DMS 273 treated with DMSO at 0.1 percent for 48 hours (cell line): ENCODE measurements at places on chromosomes 4 and X.

- DNase-seq = no peak
These were observed 12.7 kb downstream of the PGK1 start for GRCh38 chrX:78116766-78117165.

- no peak for DNase-seq
These were observed 28.2 kb downstream of the PHKA1 start for GRCh38 chrX:72685810-72686456.

GRCh38 chr4:81214144-81214880 lies 710 bp downstream of the PRKG2 start:
- DNase-seq = peak; percentile 18

DNA sequence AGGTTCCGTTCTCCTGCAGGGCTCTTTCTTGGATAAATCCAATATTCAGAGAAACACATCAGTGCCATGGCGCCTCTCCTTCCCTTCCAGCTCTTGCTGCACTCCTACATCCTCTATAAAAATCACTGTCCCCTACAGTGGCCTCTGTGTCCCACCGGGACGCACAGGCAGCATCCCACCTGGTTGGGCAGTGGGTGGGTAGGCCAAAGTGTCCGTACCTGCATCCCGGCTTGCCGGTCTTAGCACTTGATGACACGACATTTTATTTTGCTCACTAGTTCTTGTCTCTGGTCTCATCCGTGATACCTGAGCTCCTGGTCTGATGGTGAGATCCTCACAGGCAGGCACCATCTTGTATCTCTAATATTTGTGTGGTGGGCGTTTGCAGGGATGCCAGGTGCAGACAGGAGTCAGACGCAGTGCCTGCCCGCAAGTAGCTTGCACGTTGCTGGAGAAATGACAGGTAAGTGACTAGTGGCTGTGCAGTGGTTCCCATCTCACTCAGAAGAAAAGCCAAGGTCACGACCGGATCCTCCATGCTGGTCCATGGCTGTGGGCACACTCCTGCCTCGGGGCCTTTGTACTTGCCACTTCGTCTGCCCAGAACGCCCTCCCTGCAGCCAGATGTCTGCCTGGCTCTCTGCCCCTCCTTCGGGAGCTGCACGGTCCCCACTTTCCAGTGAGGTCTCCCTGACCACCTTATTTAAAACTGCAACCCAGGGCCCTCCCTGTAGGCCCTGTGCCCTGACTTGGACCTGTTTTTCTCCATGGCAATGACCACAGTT lies 109.7 kb downstream of the SORCS2 start:
- no peak for DNase-seq

GRCh38 chr4:66855956-66856355 lies 689.3 kb downstream of the CENPC start:
- no peak for DNase-seq

GRCh38 chrX:2474963-2475726 lies 25.6 kb downstream of the DHRSX start:
- no peak for DNase-seq

DNA sequence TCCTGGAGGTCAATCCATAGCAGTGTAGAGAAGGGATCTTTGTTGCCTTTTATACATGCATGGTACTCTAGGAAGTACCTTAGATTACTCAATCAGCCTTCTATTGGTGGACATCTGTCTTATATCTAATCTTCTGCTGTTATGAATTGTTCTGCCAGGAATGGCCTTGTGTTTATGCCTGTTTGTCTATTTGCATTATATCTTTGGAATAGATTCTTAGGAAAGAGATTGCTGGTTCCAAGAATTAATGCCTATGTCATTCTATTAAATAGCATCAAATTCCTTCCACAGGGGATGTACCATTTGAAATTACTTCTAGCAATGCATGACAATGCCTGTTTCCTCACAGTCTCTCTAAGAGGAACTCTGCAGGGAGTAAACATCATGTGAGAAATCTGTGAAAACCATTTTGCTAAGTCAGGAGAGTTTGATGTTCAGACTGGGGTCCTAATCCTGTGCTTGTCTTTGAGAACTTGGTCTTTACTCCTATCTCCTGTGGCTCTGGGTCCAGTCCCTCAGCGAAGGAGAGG lies 42.5 kb downstream of the BEX3 start:
- no peak for DNase-seq

DNA sequence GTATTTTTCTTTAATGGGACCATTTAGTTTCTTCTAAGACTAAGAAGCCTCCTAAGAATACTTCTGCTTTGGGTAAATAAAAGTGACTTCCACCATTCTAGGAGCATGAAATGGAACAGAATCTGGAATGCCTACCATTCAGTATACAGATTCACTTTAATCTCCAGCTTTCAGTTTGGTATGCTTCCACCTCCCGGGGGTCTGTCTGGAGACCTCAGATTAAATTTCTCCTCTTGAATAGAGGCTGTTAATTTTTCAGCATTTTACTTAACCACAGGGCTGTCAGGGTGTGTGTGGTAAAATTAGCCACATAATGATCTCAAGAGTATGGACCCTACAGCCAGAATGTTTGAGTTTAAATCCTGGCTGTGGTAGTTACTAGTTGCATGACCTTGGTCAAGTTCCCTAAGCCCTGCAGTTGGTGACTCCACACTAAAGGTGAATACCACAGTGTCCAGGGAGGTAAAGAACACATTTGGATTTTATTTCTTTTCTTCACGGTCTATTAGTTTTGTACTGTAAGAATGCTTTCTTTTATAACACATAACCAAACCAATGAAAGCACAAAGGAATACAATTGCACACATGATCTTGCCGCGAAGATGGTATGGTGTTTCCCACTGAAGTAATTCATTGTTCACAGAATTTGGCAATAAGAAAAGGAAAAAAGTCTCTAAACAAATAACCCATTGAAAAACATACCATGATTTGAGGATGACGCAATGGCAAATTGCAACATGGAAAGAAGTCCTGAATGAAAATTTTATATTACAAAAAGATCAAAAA lies 37.3 kb upstream of the TRIM2 start:
- no peak for DNase-seq

DNA sequence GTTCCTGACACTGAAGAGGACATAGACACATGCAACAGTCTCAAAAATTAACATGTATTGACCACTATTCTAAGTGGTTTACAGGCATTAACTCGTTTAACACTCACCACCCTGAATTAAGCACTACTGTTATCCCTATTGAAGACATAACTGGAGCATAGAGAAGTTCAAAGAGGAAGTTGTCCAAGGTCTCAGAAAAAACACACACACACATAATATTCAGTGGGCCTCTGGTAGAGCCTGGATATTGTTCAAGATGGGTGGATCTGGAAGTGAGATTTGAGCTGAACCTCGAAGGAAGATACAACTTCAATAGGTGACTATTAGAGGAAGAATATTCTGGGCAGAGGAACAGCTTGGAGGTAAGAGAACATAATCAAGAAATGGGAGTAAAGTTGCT lies 334.9 kb downstream of the HNRNPD start:
- no peak for DNase-seq

DNA sequence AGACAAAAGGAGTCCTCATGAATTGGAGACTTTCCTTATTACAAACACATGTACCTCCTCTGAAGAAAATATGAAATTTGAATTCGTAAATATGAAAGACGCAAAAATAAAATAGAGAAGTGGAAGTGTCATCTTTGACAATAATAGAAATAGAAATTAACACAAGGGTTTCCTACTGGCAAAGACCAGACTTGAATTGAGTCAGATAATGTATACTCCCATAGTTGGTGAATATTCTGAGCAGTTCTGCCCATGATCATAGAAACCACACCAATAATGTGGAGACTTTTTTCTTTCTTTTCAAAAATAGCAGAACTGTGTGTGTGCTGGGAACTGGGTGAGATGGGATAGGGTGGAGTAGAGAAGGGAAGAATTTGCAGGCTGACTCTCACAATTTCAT lies 277.7 kb upstream of the TET2 start:
- no peak for DNase-seq

DNA sequence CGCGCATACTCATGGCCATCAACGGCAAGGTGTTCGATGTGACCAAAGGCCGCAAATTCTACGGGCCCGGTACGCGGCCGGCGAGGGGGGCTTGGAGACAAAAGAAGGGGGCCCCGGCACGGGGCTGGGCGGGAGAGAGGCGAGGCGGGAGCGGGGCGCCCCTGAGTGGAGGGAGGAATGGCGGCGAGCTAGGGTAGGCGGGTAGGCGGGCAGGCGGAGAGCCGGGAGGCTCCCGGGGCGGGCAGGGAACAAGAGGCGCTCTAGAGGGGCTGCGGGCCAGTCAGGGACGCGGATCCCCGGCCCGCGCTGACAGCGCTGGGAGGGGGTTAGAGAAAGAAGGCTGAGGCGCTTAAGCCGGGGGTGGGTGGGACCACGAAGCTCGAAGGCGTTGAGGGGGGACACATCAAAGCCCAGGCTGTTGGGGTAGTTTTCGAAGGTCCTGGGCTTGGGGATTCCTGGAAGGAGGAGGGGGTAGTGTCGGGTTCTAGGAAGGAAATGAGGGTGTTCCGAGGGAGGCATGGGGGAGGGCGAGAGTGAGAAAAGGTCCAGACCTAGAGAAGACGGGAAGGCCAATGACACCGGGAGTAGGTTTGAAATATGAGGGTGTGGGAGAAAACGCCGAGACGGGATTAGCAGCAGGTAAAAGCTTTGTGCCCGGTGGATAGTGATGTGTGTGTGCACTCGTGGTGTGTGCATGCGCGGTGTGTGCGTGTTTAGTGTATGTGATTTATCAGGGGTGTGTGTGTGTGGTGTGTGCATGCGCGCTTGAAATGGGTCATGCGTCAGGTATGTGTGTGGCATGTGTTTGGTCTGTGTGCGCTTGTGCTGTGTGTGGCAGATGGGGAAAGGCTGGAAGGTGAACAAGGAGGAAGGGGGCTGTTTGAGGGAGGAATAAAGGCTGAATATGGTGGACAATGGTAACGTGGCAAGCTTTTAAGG lies 807 bp downstream of the PGRMC1 start:
- DNase-seq = no peak

- no peak for DNase-seq
These were observed 46.5 kb upstream of the RELL1 start for GRCh38 chr4:37732526-37733186.

GRCh38 chr4:181604546-181604945 lies 638.7 kb upstream of the TENM3 start:
- no peak for DNase-seq

DNA sequence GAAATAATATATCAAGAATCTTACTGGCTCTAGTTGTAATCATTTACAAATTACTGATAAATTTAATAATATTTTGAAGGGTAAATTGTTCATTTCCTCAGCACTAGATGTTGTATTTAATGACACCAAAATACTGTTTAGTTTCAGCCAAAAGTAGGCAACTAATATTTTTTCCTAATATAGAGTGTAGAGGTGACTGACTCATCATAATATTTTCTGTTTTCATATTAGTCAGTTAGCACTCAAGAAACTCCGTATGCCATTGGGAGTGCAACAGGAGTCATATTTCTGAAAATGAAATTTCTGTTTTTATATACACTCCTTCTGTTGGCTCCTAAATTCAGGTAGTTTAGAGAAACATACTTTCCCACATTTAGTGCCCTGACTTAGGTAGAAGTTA lies 36.6 kb upstream of the PTPN13 start:
- DNase-seq = no peak

DNA sequence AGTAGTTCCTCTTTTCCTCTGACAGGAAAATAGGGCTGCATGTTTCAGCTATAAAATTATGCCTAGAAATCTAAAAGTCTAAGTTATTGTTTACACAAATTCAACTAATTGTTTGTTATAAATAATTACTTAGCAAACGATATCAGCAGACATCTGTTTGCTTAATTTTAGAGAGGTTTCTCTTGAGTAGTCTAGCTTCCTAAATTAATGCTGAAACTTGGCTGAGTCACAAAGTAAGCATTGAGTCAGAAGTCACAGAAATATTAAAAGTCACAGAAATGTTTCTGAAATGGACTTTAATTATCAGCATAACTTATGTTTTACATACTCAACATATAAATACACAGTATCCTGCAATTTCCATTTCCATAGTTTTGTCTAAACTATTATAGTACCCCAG lies 1044.0 kb downstream of the CCSER1 start:
- DNase-seq = no peak

GRCh38 chr4:155748039-155748438 lies 10.8 kb upstream of the GUCY1B1 start:
- DNase-seq = no peak

DNA sequence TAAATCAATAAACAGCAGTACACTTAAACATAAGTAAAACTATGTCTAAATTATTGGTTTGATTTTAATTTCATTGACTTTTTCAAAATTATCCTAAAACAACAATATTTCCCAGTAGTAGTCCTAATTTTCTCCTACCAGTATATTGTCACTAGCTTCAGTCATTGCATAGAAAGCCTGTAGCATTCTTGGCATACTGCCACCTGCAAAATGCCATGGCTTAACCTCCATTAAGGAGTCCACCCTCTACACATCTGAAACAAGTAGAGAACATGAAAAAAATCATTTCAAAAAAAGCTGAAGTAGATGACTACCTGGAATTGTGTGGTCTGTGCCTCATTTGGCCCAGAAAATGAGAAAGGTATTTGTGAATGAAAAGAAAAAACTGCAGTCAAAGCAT lies 348.5 kb downstream of the INPP4B start:
- DNase-seq = no peak

- DNase-seq = no peak
These were observed 18.6 kb downstream of the AIMP1 start for GRCh38 chr4:106334741-106335470.

DNA sequence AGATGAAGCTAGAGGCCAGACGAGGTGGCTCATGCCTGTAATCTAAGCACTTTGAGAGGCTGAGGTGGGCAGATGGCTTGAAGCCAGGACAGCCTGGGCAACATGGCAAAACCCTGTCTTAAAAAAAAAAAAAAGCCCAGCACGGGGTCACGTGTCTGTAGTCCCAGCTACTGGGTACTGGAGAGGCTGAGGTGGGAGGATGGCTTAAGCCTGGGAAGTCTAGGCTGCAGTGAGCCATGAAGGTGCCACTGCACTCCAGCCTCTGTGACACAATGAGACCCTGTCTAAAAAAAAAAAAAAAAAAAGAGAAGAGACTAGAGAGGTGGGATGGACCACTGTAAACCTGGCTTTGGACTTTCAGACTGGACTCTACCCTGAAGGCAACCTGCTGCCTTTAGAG lies 10.7 kb upstream of the LRBA start:
- no peak for DNase-seq

- DNase-seq = no peak
These were observed 154.2 kb downstream of the FHIP1A start for GRCh38 chr4:151563194-151563593.

DNA sequence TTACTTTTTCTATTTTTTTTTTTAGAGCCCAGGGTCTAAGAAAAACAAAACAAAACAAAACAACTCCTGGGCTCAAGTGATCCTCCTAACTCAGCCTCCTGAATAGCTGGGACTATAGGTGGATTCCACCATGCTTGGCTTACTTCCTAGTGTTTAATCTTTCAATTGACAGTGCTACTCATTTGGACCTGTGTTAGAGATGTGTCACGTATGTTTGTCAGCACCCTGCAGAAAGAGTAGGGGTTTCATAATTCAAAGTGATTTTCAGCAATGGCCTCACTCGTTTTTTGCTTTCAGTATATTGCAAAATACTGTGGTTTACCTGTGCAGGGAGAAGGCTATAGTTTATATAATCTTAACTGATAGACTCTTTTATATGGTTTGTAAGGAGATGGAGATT lies 71.6 kb upstream of the TEX13D start:
- no peak for DNase-seq
